ENCODE measurements at places on chromosomes 13 and 19.

DNA sequence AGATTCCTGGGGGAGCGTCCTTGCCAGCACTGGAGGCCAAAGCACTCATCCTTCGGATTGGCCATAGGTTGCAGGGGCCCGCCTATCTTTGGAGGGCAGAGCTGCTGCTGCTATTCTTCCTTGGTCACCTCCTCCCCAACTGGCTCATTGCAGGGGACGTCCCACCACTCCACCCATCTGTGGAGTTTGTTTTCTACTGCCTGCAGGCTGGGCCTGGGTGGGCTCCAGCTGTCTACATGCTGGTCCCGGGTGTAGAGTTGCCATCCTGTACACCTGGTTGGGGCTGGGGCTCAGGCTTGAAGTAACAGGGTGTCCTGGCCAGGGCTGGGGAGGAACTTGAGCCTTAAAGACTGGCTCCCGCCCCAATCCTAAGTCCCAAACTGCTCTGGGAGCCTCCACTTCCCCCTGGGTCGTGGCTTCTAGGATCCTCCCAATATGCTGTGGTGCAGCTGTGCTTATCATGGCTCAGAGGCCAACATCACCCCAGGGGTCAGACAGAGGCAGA, 2.1 kb downstream of the RNF225 start:
- no peak for DNase-seq

DNA sequence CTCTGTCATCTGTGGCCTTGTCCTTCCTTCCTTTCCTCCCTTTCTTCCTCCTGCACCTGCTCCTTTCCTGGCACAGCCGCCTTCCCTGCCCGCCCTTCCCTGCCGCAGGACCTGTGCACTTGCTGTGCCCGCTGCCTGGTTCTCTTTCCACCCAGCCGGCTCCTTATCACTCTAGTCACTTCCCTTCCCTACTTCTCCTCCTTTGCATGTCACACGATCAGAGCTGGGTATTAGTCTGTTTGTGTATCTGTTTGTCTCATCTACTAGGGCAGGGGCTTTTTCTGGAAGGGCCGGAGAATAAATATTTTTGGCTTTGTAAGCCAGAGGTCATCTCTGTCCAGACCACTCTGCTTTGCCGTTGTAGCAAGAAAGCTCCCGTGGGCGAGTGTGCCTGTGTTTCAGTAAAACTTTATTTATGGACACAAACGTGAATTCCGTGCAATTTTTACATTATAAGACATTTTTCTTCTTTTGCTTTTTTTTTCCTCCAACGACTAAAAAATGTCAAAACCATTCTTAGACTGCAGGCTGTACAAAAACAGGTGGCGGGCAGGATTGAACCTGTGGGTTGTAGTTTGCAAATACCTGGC, 6.1 kb downstream of the KDM4B start:
- no peak for DNase-seq

- no peak for DNase-seq
These were observed 33.2 kb downstream of the ZNF787 start for GRCh38 chr19:56087647-56088496.

DNA sequence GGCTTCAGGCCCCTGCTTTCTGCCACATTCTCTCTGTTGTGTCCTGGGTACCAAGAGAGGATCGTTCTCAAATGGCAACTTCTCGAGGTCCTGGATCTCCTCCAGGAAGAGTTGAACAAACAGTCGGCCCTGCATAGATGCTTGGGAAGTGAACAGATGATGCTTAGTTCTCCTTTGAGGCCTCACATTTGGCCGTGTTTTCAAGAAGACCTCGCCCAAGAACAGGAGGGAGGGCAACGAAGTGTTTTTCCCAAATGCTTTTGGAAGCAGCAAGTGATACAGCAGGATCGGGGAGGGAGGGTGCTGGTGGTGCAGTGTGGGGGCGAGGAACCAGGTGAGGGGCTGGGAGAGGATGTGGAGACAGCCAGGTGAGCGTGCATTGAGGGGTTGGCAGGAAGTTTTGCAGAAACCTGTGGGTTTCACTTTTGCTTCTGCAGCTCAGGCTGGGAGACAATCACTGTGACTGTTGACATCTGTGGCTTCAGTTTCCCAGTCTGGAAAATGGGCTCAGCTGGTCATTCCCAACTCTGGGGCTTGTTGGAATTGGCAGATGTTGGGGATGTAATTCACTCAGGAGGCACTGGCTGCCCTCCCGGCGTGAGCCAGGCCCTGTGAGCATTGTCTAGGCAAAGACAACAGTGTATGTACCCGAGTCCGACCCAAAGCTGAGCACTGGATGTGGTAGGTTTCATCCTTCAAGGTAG, 21.6 kb downstream of the MAST3 start:
- DNase-seq, result no peak

- peak; percentile 50 for DNase-seq
These were observed 73.2 kb upstream of the IPO5 start for GRCh38 chr13:97880311-97880675.

DNA sequence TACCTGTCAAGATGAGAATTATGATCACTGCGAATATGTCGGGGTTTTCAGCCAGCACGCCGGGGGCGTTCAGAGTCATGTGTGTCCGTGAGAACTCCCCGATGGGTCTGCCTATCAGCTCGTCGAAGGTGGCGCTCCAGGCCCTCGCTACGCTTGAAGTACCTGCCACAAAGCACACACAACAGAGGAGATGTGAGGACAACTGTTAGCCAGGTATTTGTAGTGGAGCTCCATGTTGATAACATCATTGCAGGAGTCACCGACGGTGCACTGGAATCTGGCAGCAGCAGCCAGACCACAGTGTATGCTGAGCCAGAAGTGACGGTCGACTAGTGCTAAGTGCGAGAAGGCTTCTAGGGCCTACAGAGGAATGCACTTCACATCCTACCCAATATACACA, 62.7 kb downstream of the SLC7A1 start:
- DNase-seq, result no peak

DNA sequence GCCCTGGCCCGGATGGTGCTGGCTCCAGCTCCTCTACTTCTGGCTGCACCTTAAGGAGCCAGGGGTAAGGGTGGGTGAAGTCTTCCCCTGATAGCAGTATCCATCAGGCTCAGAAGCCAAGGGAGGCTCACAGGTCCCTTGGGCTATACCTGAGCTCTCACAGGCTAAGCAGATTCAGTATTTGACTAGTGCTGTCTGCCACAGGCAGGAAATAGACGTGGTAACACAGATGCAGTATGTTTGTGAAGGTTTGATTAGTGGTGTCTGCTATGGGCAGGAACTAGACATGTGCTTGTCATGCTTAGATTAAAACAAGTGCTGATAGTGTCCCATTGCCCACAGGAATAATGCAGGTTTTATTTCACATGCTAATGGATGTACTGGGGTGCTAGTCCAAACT, 4.0 kb downstream of the SYT5 start:
- no peak for DNase-seq

DNA sequence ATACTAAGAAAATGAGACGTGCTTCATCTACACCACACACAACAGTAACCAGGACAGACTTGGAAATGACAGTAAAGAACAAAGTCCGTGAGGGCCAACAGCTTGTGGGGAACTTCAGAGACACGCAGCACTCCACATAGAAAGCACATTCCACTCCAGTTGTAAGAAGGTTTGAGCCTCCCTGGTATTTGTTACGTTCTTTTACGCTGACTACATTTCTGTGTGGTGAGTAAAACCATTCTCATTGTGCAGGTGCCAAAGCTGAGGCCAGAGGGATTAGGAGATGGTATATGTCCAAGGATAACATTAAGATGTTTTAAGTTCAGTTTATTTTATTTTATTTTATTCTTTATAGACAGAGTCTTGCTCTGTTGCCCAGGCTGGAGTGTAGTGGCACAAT, 1189.9 kb downstream of the UQCRFS1 start:
- DNase-seq, result no peak

DNA sequence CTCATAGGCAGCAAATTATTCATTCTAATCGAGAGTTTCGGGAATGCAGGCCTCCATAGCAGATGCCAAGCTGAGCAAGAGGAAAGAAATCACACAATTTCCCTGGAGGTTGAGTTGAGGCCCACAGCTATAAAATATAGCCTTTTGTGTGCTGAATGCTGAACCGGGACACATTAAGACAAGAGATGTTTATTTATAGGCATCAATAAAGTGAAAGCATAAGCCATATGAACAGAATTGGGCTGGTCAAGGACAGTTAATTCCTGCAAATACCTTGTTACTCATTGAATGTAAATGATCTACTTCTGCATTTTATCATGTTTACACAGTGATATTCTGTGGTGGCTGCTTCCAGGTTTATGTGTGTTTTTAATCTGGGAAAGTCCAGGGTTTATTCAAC, 461.7 kb downstream of the KLF12 start:
- no peak for DNase-seq

GRCh38 chr19:14310055-14310454, 71.2 kb upstream of the ADGRE5 start:
- DNase-seq, result no peak

- no peak for DNase-seq
These were observed 84.8 kb downstream of the FLT1 start for GRCh38 chr13:28410096-28410495.

DNA sequence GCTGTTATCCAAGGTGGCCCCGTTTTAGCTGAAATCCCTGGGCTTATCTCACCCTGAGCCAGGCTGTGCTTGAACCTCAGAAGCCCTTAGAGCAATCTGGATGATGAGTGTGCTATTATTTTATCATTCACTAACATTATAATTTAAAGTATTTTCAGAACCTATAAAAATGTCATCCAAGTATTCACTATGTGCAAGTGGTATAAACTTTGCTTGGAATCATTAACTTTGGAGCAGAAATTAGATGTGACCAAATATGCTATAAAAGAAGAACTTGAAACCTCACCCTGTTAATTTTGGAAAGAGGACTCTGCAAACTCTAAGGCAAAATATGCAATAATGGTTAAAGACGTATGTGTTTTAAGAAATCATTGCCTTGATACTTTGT, 147.5 kb downstream of the USP12 start:
- DNase-seq, result no peak

DNA sequence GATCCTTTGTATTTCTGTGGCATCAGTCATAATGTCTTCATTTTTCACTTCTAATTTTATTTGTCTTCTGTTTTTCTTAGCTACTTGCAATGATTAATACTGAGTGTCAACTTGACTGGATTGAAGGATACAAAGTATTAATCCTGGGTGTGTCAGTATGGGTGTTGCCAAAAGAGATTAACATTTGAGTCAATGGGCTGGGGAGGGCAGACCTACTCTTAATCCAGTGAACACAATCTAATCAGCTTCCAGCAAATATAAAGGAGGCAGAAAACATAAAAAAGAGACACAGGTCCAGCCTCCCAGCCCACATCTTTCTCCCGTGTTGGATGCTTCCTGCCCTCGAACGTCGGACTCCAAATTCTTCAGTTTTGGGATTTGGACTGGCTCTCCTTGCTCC, 640.9 kb upstream of the MIR17HG start:
- no peak for DNase-seq

GRCh38 chr19:45599286-45599685, 2.7 kb downstream of the GPR4 start:
- DNase-seq, result no peak

- no peak for DNase-seq
These were observed 95.7 kb upstream of the CLDN10 start for GRCh38 chr13:95456815-95457214.

- no peak for DNase-seq
These were observed 1276.5 kb upstream of the MIR17HG start for GRCh38 chr13:90070837-90071525.

DNA sequence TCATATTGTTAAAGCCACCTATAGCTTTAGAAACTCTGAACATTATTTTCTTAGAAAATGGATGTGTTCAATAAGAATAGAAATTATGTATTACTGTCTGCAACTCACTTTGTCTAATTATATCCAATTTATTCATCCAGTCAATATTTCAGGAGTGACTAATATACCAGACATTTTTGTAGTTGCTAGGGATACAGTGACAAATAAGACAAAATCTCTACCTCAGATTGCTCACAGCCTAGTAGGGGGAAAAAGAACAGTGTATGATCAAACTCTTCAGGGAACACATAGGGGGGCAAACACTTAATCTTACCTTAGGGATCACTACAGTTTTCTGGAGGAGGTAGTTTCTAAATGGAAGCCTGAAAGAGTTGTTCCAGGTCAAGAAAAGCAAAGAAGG, 8.6 kb downstream of the BRCA2 start:
- no peak for DNase-seq

GRCh38 chr13:106275446-106276032, 259.9 kb downstream of the EFNB2 start:
- DNase-seq, result no peak

DNA sequence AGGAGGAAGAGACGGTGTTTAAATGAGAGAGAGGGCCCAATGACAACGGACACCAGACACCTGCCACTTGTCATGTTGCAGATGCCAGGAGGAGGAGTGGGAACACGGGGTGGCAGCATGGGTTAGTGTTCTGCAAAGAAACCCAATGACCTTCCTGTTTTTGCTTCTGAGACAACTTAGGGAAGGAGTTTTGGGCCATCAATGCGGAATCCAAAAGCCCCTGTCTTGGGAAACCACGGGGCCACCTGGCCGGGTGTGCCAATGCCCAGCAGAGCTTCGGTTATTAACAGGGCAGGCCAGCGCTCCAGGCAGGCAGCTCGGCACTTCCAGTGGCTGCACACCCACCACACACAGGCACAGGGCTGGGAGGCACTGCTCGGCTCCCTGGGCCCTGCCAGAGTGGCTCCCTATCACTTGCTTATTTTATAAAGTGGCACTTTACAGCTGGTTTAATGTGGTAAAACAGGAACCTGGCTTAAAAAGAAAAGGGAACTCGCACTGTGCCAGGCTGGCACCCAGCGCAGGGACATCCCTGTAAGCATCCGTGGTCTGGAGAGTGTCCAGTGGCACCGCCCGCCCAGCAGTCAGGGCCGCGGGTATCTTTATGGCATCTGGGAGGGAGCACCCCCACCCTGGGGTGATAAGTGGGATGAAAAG, 19.1 kb downstream of the ELL start:
- DNase-seq, result no peak

DNA sequence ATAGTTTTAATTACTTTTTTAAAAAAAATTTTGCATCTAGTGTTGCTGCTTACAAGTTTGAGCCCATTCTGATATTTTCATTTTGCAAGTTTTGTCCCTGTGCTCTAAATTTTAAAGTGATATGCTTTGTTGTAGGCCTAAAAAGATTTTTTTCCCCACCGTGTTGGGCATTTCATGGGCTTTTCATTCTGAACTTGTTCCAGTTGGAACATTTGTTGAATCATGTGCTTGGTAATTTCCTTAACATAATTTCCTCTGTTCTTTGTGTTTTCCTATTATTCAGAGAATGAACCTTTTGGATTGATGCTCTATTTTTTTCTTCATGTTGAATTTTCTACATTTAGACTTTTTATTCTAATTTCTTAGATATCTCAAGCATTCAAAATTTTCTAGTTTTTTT, 206.4 kb upstream of the SPRY2 start:
- DNase-seq, result no peak

GRCh38 chr19:11736696-11737095, 2.0 kb downstream of the ZNF823 start:
- DNase-seq, result no peak

DNA sequence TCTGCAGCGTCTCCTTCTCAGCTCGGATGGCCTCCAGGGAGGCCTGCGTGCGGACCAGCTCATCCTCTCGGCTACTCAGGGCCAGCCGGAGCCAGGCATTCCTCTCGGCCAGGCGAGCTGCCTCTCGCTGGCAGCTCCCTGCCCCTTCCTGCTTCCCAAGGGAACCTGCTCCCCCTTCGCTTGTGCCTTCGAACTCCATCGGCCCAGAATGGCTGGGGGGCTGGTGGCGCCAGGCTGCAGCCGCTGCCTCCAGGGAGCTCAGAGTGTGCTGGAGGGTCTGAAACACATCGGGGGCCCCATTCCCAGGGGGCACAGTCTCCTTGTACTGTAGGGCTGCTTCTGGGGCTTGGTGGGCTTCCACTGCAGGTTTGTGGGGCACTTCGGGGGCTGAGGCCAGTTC, 2.0 kb downstream of the USHBP1 start:
- no peak for DNase-seq

- DNase-seq, result no peak
These were observed 1.4 kb downstream of the RAP2A start for GRCh38 chr13:97435323-97435722.
